ENCODE measurements at places on chromosomes 13 and 19.

GRCh38 chr19:54160182-54160811 lies 776 bp upstream of the LENG1 start:
- no peak for DNase-seq

DNA sequence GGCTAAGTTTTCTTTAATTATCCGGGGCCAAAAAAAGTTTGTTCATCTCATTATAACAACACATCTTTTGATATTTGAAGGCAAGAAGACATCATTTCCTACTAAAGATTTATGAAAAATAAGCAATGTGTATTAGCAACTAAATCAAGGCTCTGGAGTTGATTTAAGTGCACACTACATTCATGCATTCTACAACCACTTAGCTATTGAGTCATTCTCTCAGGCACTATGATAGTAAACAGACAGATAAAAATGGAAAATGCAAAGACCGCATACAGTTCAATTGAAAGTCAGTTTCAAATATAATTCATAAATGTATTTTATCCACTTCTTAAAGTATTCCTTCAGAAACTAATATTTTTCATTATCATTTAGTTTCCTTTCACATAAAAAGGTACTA lies 1395.2 kb downstream of the PCDH9 start:
- no peak for DNase-seq

DNA sequence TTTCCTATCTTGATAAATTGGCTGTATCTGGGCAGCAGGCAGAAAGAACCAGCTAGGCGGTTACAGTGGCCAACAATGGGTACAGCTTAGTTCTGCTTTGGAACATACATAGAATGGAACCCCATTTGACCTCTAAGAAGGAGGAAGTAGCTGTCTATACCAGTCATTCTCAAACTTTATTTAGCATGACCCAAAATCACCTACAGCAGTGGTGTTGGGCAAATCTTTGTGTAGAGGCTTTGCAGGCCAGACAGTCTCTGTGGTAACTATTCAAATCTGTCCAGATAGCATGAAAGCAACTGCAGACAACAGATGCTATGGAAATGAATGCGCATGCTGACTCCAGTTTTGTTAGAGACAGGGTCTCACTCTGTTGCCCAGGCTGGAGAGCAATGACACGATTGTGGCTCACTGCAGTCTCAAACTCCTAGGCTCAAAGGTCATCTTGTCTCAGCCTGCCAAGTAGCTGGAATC lies 12.0 kb upstream of the KCNC3 start:
- no peak for DNase-seq

GRCh38 chr13:71842003-71842402 lies 25.0 kb downstream of the DACH1 start:
- no peak for DNase-seq
